CMK (cell line): ENCODE measurements at places on chromosomes 7 and 10.

DNA sequence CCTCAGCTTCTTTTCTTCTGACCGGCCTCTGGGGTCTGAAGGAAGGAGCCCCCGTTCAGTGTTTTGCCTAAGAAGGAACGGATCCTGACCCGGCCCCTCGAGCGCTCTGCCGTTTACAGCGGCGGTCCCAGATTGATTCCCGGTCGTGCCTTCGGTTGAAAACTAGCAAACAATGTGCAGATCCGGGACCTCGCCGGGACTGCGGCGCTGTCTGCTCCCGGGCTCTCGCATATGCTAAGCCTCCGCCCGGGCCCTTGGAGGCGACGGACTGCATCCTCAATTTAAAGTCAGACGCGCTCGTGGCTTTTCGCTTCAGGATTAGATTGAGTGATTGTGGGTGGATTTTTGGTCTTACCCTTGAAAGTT is 559 bp downstream of the DBF4 start:
- DNase-seq = no peak

DNA sequence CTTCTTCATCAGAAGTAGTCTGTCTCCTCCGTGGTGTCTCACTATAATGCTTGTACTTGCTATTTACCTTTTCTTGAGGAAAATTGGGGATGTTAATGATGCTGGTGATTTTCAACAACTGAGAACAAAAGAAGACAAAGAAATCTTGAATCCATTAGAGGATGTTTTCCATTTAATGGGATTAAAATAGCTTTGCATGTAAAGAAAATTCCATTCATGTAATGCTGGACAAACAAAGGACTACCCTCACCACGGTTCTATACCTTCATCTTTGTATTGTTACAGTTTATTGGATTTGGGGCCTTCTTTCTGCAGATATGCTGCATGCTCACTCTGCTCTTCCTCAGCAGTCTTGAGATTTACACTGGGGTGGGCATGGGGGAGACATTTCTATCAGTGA is 128.4 kb downstream of the WNT2 start:
- no peak for DNase-seq

GRCh38 chr10:90319188-90319914 is 538.5 kb downstream of the HTR7 start:
- DNase-seq = no peak

- DNase-seq = no peak
These were observed 84.6 kb downstream of the ICA1 start for GRCh38 chr7:8177109-8177933.

DNA sequence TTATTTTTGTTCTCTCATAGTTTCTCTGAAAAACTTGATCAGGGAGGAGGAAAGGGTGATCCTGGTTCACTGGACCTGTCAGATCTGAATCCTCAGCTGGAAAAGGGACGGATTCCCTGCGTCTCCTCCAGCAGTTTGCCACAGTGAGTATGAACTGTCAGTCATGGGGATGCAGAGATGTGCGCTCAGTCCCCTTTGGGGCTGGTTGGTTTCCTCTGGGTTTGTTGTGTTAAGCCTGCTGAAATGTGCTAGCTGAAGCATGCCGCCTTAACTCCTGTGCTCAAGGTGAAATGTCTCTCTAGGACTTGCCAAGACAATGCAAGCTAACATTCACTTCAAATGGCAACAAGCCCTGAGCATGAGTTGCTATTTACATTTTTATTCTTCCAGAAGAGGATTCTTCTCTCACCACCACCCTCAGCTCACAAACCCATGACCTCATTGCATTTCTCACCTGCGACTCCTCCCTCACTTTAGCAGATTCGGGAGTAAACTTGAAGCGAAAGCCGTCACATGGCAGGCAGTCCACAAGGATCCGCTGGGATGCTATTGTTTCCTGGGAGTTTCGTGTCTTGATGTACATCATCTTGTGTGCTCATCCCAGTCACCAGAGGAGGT is 192.9 kb upstream of the FZD8 start:
- no peak for DNase-seq

DNA sequence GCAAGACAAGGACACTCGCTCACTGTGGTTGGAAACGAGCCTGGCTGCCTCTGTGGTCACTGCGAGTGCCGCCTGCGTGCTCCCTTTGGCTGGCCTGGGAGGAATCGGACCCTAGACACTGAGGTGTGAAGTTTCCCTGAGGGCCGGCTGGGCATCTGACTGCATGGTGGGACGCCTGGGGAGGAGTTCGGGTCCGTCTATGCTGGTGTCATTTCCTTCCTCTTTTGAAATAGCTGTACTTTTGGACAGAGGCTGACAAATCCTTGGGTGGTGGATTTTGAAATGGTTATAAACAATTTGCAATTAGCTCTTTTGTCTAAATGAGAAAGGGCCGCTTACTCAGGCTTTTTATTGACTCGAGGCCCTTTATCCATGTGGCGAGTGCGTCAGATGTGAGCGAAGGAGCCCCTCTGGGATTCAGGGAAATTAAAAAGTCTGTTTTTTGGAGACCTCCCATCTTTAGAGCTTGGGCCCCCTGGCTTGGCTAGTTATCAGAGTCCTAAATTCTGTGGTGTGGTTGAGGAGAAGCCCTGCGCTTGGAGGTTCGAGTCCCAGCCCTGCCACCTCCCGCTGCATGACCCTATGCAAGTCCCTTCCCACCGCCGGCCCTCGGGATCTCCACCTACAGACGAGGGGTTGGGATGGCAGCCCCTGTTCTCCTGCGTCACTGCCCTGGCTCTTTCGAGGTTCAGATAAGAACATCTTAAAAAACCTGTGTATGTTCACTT is 147.1 kb downstream of the RGS10 start:
- no peak for DNase-seq

- DNase-seq = no peak
These were observed 9.2 kb upstream of the GRB10 start for GRCh38 chr7:50791938-50792341.

GRCh38 chr10:75540981-75541380 is 109.6 kb downstream of the LRMDA start:
- no peak for DNase-seq

DNA sequence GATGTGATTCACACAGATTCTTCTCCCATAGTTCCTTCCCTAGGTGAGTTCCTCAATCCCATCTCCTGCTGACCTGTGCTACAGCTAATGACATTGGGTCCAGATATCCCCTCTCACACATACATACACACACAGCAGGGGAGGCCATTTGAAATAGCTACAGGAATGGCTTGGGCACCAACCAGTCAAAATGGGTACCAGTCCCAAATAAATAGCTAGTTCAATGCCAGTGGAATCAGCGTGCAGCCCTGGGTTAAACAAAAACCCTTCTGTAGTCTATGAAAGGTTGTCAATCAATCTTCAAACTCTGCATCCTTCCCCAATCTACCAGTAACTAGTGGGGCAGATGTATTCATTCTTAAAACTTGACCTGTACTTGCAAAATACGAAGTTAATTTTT is 9.3 kb downstream of the PNLIPRP2 start:
- DNase-seq = no peak

DNA sequence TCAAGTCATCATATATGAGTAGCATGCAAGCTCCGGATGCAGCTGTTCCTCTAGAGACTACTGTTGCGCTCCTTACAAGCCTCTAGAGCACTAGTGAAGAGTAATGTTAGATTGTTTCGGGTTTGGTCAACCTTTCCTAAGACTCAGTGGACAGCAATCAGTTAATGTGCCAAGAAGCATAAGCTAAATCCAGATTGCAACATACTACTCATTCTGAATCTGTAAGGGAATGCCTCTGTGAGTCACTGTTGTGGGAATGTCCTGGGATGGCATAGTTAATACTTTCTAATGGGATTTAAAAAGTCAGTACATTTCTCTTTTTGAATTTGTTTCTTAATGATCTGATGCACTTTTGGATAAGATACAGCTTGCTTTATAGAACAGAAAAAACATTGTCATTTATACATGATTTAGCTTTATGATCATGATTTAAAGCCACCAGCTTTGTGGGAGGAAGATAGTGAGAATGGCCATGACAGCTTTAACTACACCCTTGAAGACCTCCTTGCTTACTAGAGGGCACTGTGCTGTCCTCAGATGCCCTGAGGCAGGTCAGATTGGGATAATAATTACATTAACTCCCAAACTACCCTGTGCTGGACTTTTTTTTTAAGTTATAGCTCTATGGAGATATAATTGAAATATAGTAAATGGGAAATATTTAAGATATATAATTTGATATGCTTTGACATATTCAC is 138.4 kb downstream of the SDK1 start:
- DNase-seq = no peak

DNA sequence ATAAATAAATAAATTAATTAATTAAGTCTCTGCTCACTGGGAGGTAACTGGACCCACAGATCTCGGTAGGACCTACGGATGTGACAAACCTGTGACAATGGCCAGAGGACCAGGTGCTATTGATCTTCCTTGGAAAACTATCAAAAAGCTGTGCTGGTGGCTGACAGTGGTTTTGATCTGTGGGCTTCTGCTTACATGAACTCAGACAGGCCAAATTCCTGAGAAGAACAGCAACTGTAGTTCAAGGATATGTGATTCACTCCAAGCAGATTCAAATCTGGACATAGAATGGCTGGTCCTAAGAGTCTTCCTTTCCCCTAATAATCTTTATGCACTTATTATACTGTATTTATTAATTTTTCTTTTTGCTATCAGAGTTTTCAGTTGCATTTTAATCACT is 80.0 kb downstream of the ATXN7L1 start:
- DNase-seq = no peak

- no peak for DNase-seq
These were observed 172.0 kb downstream of the BAMBI start for GRCh38 chr10:28849309-28849708.
